AG09309 (cell line): ENCODE measurements at places on chromosomes 5 and 9.

DNA sequence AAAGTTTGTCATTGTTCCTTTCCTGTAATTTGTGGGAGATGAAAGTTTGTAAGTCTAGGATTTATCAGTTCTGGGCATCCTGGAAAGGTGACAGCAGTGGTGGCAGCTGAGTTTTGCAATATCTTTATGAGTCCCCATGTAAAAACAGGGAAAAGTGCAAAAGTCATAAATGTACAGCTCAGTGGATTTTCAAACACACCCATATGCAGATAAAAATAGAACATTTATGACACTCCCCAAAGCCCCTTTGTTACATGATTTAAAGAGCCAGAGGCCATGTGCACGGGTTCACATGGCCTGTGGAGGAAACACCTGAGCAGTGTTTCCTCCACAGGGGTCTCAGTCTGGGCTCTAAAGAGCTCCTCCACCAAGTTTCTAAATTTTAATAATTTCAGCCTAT, 6.3 kb downstream of the TMEM38B start:
- DNase-seq, result no peak

DNA sequence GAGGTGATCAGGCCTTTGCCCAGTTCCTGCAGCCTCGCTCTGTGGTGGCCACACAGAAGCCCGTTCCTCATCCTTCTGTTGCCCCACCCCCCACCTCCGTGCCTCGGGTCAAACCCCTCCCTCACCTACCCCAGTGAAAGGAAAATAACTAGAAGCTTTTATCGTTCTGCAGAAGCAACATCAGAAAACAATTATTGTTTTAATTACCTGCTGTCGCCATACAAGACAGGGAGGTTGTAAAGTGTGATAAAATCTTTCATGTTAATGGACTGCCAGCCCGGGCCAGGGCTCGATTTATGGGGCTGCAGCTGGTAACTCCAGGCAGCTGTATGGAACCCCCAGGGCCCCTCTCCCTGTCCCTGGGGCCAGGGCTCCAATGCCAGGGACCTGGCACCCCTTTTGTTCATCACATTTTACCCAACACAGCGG, 20.6 kb downstream of the UNC5A start:
- no peak for DNase-seq

DNA sequence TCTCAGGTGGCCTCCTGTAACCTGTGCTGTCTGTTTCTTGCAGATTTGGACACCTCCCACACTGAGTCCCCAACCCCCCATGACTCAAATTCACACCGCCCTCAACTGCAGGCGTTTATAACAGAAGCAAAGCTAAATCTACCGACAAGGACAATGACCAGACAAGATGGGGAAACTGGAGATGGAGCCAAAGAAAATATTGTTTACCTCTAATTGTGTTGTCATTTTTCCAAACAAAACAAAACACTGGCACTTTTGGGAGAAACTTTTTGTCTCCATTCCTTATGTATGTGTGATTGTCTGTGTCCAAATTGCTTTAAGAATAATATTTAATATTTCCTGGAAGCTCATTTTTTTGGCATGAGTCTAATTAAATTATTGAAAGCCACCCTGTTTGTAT, 314.8 kb downstream of the ARHGEF28 start:
- no peak for DNase-seq

DNA sequence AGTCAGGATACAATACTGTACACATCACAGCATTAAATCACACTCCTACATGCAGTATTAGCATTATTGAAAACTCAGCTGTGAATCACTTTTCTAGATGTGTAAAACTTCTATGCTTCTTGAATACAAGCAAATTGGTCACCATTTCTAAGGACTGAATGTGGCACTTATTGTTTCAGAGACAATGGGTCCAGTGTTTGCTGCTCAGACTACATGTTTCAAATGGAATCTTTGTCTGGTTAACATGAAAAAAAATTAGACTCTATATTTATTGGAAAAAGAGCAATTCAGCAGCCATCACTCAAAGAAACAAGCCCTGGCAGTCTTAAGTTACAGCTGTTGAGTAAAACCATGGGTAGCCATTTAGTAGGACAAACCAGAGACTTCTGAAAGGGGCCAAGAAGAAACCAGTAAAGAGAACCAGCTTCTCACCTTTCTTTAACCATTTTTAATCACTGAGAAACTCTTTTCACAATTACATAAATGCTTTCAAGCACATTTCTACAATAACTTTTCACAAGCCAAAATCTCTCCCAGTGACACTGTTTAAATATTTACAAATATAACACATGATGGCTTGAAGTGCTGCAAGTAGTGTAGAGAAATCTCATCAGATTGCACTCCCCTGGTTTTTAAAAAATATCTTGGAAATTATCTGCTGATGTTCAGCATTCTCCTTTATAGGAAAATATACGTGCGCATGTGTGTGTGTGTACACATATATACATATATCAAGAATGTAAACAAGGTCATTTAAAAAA, 35.2 kb downstream of the OR2K2 start:
- DNase-seq, result no peak

DNA sequence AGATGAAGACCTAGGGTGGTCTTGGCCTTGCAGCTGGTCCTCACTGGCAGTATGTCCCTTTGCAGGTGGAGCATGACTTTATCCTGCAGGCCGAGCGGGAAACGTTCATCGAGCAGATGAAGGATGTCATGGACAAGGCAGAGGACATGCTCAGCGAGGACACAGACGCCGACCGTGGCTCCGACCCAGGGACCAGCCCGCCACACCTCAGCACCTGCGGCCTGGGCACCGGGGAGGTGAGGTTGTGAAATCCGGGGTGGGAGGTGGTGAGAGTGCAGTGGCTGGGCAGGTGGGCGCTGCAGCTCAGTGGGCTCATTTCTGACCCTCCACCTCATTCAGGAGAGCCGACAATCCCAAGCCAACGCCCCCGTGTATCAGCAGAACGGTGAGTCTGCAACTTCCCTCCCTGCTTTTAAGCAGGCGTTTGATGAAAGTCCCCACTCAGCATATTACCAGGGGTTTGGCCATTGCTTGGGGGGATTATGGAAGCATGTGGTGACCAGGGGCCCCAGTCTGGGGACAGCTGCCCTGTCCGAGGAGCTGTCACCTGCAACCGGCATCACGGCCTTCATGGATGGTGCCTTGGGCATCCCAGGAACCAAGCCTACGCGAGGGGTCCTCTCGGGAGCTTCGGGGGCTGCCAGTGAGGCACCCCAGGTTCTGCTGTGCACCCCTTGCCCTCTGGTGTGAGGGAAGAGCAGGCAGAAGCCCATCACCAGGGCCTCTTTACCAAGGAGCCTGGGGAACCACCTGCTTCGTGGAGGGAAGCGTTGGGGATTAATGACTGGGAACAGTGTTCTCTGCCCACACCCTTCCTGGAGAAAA, 84.0 kb downstream of the WNK2 start:
- no peak for DNase-seq

GRCh38 chr5:159424123-159424522, 93.8 kb upstream of the IL12B start:
- DNase-seq, result no peak

GRCh38 chr9:86942281-86943200, 4.8 kb downstream of the GAS1 start:
- DNase-seq, result no peak

DNA sequence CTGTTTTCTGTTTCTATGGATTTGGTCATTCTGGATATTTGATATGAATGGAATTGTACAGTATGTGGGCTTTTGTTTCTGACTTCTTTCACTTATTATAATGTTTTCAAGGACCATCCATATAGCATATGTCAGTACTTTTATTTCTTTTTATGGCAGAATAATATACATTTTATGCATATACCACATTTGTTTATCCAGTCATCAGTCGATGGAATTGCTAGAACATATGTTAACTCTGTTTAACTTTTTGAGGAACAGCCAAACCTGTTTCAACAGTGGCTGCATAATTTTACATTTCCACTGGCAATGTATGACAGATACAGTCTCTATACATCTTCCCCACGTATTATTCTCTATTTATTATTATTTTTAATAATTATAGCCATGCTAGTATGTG, 131.6 kb downstream of the PARP8 start:
- no peak for DNase-seq

- DNase-seq, result no peak
Observed at GRCh38 chr5:33346534-33346933, 94.2 kb upstream of the TARS1 start.

DNA sequence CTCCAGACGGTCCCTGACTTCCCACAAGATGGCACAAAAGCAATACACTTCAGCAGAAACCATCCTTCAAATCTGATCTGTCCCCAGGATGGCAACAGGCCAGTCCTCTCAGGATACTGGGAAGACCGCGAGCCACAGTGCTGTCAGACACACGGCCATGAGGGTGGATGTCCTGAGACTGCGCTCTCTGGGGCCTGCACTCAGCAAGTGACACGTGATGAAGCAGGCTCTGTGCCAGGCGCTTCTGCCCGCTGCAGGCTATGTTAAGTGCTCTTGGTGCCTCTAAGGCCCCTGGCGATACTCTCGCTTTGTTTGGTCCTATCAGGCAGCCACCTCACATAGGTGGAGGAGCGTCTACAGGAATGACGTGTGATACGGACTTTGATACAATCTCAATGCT, 7.1 kb downstream of the BRD9 start:
- no peak for DNase-seq

DNA sequence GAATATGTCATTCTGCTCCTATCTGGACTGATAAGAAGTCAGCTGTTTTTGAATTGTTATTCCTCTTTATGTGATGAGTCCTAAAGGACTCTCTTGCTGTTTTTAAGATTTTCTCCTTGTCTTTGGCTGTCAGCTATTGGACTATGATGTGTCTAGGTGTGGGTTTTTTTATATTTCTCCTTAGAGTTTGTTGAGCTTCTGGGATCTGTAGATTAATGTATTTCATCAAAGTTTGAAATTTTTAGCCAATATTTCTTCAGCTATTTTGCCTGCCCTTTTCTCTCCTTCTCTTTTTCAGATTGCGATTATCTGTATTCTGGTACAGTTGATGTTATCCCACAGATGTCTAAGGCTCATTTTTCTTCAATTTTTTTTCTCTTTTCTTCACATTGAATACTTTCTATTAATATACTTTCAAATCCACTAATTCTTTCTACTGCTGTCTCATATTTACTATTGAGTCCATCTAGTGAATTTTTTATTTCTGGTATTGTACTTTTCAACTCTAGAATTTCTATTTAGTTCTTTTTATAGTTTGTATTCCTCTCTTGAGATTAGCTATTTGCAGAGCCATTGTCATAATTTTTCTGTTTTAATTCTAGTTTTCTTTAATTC, 31.1 kb downstream of the RPS23 start:
- no peak for DNase-seq

- no peak for DNase-seq
Observed at GRCh38 chr9:20526500-20527319, 95.6 kb downstream of the MLLT3 start.

DNA sequence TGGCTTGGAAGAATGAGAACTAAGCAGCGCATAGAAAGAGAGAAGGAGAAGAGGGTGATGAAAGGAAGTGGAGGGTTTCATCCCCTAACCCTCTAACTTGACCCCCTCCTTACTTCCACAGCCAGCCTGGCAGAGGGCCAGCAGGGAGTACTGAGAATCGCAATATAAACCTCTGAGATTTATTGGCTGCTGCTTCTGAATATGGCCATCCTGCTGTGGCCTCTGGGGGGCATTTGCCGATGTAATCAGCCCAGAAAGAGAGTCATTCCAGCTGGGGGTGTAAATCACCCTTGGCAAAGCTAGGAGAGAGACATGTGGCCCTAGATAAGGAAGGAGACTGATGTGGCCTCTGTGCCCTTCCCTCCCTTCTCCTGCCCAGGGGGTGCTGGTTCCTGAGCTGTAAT, 960 bp upstream of the GFRA3 start:
- no peak for DNase-seq

DNA sequence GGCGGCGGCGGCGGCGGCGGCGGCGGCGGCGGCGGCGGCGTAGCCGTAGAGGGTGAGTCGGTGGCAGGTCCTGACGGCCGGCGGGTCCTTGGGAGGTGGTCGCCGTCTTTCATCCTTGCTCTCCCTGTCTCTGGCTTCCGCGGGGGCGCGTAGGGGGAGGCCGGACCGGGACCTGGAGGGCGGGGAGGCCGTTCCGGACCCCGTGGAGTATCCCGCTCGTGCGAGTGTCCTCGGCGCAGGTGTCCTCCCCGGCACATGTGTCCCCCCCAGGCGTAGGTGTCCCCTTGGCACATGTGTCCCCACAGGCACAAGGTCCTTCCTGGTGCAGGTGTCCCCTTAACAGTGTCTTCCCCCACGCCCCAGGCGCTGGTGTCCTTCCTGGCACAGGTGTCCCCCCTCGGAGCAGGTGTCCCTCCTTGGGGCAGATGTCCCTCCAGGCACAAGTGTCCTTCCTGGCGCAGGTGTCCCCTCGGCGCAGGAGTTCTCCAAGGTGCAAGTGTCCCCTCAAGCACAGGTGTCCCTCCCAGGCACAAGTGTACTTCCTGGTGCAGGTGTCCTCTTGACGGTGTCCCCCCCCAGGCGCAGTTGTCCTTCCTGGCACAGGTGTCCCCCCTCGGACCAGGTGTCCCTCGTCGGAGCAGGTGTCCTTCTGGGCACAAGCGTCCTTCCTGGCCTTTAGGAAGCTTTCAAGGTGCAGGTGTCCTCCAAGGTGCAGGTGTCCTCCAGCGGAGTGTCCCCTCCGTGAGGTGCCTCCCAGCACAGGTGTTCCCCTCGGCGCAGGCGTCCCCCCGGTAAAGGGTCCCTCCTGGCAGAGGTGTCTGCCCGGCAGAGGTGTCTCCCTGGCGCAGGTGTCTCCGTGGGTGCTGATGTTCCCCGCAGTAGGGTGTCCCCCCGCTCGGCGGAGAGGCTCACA, 519 bp downstream of the EXOC3 start:
- DNase-seq, result no peak

DNA sequence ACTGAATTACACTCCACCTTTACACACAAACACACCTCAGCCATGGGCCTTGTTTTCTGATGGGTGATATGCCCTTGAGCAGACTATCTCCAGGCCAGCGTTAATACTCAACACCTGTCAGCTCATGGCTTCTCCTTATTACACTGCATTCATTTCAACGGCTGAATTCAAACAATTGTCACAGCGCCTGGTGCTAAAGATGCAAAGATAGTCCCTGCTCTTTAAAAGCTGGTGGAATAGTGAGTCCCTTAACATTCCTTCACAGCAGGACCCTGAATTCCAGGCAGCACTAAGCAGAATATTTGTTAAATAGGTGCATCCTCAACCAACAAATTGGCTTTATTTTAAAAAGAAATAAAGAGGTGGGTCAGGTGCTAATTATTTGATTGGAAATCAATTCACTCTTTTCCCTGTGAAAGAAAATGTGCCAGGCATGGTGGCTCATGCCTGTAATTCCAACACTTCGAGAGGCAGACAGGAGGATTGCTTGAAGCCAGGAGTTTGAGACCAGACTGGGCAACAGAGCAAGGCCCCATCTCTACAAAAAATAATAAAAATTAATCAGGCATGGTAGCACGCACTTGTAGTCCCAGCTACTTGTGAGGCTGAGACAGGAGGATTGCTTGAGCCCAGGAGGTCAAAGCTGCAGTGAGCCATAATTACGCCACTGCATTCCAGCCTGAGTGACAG, 155.7 kb upstream of the EFNA5 start:
- DNase-seq, result no peak

- no peak for DNase-seq
Observed at GRCh38 chr5:134131578-134132350, 17.3 kb downstream of the TCF7 start.

DNA sequence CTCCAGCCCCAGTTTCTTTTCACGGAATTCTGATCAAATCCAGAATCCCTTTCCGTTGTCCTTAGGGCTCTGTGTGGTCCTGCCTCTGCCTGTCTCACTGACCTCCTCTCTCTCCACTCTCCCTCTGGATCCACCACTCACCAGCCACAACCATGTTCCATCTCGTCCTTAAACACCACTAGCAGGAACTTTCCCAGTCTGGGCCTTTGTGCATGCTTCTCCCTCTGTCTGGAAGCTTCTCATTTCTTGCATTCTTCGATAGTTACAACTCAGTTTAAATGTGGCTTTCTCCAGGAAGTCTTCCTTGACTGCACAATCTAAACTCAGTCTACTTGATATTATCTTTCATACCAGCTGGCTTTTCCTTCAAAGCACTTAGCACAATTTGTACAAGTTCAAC, 117.7 kb upstream of the MSX2 start:
- no peak for DNase-seq
